ENCODE measurements at places on chromosomes 4 and X.
A peak's percentile ranks its signal among the peaks of the same experiment; 100 is the strongest.

DNA sequence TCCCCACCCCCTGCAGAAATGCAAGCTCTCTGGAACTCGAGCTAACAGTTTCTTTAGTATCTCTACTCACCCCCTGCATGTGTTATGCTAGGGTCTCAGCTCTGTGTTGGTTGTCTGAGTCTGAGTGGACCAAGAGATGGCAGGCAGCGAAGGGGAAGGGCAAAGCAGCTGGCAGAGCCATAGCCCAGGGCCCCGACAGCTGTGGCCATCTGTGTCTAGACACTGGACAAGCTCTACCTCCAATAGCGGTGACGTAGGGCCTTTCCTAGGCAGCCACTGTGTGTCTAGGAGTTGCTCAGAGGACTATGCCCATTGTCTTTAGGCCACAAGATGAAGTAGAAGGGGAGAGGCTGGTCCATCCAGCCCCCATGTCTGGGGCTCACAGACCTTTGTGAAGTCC, 79.2 kb downstream of the EFNB1 start:
- no peak for DNase-seq

- no peak for DNase-seq
Observed at GRCh38 chr4:64250488-64250887, 158.8 kb downstream of the TECRL start.

GRCh38 chr4:125773931-125774330, 459.2 kb downstream of the FAT4 start:
- no peak for DNase-seq

DNA sequence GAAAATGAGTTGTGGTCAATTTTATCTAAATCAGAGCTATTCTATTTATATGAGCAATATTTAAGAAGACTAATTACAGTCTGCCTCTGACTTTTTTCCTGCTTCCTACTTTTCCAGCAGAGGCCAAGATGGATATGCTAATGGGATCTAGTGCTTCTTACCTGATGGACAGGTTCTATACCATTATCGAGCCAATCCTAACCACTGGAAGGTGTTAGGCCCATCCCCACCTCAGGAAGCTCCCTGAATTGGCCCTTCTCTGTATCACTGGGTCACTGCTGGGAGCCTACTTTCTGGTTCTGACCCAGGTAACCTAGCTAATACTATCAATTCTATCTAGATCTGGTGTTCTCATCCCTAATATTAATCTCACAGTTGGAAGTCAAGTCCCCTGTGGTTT, 577 bp upstream of the YIPF7 start:
- no peak for DNase-seq

DNA sequence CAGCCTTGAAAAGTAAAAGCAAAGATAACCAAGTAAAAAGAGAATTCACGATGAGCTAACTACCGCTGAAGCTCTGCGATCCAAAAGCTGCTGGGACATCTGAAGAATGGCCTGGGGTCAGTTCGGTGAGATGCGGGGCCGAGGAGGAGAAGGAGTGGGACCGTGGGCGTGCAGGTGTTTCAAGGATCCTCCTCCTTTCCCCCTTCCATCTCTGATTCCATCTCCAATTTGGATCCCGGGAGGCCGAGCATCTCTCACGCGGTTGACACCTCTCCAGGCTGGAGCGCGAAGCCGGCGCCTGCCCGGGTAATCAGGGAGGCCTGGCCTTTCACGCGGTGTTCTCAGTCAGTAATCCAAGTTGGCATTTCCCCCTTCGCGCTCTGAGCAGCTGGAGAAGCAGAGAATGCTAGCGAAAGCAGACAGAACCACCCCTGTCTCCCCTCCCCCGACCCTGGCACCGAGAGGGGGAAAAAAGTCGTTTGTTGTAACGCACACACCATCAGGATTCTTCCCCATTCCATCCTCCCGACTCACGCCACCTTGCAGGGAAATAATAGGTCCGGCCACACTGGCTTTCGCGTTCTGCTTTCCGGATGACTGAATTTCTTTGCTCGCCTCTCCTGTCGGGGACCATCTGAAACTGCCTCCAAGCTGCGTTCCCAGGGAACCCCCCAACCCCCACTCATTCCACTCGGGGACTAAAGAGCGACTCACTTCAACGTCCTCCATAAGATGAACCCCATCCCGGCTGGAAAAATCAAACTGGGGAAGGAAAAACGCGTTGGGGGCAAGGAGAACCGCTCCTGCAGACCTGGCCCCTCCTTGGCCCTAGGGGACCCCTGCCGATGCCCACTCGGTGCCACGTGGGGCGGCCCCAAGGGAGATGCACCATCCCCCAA, 6.5 kb downstream of the NEUROG2 start:
- DNase-seq, result peak; percentile 17

DNA sequence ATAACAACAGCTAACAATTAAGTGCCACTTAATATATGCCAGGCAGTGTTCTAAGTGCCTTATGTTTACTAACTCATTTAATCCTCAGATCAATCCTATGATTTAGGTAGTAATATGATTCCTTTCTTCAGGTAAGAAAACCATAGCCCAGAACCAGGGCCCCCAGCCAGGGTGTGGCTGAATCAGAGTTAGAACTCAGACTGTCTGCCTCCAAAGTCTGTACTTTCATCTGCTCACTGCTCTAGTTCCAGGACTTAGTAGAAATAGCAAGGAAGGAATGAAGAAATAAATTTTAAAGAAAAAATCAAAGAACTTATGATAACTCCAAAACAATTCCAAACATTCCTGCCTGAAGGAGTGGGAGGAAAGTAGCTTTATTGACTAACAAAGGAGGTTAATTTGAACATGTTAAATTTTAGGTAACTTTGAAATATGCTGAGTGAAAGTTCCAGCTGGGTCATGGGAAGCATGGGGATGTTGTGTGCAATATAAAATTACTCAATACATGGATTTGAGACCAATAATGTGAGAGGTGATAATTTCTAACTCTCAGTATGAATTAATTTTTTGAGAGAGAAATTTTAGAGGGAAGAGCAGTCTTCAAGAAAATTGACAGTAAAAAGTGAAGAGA, 8.8 kb upstream of the ADH1C start:
- no peak for DNase-seq

DNA sequence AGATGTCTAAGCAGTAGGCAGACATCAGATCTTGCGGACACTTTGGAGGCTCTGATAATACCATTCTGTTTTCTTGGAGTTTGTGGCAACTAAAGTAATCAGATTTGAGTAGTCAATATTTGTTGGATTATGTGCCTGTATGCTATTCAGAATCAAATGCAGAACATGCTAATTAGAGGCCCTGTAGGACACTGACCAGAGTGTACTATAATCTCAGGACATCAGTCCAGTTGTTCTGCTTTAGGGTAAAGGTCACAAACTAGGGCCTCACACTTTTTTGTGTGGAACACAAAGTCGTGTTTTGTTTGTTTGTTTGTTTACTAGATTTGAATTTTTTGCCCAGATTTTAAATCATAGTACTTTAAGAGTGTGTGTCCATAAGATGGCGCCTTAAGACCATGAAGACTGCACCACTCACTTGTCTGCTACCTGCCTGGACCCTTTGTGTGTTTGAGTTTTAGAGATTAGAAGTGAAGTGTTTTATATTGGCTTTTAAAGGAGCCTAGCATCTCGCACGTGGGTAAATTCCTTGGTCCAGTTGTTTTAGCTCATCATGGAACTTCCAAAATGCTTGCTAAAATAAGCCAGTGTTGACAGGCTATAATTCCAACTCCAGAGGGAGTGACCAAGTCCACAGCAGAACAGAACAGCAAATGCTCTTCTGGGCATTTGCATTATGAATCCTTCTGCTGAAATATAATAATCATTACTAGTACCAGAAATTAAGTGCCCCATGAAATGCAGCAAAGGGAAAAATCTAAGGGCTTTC, 34.7 kb downstream of the IL13RA1 start:
- no peak for DNase-seq

DNA sequence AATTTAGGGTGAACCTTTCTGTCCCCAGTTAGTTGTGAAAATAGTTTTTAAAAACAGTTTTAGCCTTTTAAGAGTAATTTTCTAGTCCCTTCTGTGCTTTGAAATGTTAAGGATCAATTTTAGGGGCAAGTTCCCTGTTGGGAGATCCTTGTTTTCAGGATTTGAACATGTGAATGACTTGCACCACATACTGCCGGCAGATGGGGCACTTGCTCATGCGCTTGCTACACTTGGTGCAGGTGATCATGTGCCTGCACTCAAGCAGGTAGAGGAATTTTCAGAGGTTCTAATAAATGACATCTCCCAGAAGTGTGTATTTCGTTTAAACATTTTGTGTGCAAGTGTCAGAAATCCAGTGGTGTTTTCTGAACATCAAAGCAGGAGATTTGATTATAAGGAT, 195.9 kb downstream of the CHM start:
- no peak for DNase-seq

DNA sequence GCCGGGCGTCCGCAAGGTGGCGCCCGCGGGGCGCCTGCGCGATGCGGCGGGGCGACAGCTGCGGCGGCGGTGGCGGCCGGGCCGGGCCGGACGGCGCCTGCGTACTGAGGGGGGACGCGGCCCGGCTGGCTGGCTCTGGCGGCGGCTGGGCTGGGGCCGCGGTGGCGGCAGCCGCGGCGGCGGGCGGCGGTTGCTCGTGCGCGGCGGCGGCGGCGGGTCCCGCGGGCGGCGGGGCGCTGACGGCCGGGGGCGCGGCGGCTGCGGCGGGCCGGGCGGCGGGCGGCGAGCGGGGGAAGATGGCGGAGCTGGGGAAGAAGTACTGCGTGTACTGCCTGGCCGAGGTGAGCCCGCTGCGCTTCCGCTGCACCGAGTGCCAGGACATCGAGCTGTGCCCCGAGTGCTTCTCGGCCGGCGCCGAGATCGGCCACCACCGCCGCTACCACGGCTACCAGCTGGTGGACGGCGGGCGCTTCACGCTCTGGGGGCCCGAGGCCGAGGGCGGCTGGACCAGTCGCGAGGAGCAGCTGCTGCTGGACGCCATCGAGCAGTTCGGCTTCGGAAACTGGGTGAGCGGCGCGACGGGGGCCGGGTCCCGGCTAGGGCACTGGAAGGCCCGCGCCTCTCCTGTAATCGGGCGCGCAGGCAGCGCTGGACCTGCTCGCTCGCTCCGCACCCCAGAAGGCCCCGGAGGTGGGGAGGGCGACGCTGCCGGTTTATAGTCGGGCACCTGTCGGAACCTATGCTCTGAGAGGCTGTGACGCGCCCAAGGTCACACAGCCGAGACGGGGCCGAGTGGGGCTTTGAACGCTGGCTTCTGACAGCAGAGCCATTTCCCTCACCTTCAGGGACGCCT, at the start of gene TADA2B:
Gene TADA2B (plus strand): TSS at position 89 of the 853 bp plus-strand sequence. CDS start 208 bp downstream, at position 297.
- no peak for DNase-seq

DNA sequence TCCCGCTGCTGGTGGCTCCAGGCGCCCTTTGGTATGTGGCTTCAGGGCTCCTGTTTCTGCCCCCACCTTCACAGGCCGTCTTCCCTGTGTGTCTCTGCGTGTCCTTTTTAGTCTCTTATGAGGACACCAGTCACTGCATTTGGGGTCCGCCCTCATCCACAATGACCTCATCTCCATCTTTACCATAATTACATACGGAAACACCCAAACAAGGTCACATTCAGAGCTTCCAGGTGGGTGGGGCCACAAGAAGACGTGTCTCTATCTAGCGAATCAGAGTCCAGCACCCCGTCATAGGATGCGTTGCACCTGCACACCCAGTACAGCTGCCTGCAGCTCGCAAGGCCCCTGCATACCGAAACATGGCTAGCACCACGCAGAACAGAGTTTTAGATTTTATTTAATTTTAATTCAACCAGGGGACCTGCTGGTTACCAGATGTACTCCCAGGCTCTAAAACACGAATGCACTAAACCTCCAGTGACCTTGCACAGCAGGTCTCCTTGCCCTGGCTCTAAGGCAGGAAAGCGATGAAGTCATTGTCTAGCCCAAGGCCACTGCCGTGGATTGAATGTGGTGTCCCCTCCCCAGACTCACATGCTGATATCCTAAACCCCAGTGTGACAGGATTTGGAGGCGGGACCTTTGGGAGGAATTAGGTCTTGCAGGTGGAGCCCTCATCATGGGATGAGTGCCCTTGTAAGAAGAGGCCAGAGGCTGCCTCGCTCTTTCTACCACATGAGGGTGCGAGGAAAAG, 30.3 kb downstream of the ABLIM2 start:
- DNase-seq, result no peak

- DNase-seq, result no peak
Observed at GRCh38 chr4:80196922-80197573, at the start of gene PRDM8. PRDM8 (plus strand) TSS chr4:80197503; CDS start chr4:80200081, 2,578 bp downstream.

DNA sequence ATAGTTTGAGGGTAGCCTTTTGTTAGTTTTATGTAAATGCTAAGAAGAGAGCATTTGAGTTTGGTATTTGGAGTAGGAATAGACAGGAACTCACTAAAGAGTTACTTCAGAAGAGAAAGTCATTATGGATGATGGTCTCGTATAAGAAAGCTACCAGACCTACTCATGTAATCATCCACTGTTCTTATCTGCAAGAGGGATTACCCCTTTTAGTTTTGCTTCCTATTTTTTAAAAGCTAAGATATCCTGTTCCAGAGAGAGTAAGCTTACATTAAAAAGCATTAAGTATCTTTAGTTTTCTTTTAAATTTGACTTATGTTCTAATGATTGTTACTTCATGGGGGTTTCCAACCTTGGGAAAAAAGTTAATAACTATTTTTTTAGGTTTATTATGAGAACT, 12.5 kb upstream of the ART3 start:
- peak; percentile 52 for DNase-seq

DNA sequence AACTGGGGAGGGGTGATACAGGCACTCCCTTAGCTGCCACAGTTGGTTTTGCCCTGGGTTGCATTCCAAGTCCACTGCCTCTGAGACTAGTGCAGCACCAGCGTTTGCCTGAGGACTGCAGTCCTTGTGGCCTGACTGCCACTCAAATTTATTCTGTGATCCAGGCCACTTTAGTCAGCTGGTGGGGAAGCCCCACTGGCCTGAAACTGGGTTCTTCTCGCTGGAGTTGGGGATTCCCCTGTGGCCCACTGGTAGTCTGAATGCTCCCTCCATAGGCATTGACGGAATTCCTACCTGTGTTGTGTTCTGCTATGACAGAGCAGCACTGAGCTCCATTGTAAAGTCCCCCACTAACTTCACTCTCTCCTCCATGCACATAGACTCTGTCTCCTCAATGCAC, 63.8 kb downstream of the PTPN13 start:
- DNase-seq, result peak; percentile 34

- no peak for DNase-seq
Observed at GRCh38 chrX:131821945-131822622, 201.0 kb upstream of the STK26 start.

- no peak for DNase-seq
Observed at GRCh38 chr4:27278615-27279375, 418.2 kb downstream of the STIM2 start.

DNA sequence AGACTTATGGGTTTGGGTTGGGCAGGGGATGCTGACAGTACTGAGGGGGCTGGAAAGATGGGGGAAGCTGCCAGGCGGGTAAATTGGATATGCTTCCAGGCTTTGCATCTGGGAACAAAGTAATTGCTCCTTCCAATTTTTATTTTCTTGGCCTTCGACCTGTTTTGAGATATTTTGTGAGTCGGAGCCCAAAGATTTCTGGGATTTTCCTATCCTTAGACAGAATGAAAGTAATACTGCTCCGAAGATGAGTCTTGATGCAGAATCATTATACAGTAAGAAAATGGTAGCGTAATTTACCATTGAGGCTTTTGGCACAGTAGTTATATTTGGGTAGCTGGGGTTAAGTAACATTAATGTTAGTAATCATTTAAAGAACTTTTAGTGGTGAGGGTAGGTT, 1.4 kb downstream of the SMARCA5 start:
- no peak for DNase-seq
